ENCODE measurements at places on chromosomes 11 and 22.

DNA sequence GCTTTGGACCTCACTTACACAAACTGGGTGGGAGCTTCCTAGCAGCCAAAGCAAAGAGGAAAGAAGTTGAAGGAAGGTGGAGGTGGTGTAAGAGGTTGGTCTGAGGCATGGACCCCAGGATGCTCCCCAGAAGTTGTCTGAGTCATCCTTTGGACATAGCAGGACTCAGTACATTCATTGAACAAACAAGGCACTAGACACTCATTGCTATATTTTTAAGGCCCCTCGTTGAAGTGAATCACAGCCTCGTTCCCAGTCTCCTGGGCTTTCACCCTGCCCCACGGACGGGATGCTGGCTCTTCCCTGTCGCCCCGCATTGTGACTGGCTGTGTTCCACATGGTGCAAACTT lies 95.9 kb upstream of the FGF3 start:
- DNase-seq: no peak

DNA sequence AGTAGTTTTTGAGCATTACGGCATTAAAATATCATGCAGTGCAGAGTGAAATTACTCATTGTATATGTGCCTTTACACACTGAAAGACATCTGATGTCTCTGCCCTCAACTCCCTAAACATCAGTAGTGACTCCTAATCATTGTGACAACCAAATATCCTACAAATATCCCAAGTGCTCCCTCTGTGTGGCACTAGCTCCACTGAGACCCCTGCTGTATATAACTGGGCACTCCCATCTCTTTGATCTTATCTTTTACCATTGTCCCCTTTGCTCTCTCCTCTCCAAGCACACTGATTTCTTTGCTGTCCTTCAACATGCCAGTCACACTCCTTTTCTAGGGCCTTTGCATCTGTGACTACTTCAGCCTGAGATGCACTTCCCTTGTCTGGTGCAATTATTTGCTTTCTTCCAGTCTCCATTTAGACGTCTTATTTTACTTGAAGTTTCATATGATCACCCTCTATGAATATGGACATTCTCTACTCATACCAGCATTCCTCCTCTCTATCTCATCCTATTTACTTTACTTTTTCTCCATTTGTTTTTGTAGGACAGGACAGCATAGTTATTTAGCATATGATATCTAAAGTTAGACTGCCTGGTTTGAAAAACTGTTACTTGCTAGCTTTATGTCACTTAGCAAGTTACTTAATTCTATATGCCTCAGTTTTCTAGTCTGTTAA lies 2.4 kb downstream of the SLC5A12 start:
- DNase-seq: no peak

DNA sequence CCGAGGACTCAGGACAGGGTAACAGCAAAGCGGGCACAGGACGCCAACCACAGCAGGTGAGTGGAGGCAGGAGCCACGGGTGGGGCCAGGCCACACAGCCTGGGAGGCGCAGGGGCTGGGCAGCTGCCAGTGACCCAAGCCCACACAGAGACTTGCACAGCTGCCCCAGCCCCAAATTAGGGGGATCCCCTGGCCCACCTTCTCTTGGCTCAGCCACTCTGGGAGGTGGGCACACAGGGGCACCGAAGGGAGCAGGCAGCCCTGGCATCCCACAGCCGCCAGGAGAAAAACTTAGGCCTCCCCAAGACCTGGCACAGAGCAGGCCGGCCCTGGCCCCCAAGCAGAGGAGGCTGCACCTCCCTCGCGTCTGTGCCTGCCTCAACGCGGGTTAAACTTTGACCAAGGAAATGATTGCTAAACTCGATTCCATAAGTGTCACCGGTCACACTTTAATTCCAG lies at the start of gene SLC22A12:
Gene SLC22A12 (plus strand): TSS at position 458 of the 459 bp plus-strand sequence. CDS start 337 bp downstream, outside the sequence.
- no peak for DNase-seq

DNA sequence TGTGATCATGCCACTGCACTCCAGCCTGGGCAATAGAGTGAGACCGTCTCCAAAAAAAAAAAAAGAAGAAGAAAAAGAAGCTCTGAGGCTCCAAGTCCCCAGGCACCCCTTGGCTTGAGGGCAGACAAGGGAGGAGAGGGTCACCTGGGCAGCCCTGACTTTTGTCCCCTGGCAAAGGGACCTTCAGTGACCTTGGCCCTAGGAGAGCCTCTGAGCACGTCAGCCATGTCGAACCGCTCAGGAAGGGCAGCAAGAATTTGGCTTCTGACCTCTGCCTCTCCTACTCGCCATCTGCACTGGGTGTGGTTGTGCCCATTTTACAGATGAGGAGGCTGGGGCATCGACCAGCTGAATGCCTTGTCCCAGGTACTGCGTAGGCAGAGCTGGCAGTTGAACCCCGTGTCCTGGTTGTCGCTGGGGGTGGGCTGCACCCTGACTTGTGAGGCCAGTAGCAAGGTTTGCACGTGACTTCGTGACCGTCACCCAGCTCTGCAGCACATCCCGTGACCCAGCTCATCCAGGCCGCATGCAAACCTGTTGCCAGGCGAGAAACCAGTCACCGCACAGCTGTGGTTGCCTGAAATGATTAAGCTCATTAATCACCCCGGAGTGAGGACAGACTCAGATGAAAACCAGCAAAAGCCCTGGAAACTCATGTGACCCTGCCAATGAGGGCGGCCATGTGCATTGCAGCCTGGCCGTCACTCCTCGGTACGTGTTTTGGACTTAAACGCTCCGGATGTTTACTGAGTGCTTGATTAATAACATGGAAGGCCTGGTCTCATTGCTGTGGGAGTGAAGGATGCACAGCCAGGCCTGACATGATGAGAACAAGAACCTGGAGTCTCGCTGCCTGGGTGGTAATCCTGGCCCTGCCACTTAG lies 47.7 kb upstream of the PPP6R3 start:
- DNase-seq: no peak

DNA sequence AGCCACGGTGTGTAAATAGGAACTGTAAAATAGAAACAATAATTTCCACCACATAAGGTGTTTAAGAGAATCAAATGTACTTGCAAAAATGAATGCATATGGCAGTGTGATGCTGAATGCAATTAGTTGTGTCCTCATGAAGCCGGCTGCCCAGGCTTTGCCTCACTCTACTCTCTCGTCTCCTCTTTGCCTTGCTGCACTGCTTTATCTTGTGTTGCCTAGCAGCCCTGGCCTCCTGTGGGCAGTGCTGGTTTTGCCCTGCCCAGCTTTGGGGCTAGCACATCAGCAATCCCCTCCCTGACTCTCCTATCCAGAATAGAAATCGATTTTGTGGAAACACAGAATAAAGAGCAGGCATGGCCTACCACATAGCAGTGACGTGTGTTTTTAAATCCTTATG lies 30.0 kb downstream of the LRRC32 start:
- no peak for DNase-seq
